ENCODE measurements at places on chromosomes 1 and 21.

- DNase-seq = no peak
Measured at GRCh38 chr1:239963856-239964255, 127.8 kb upstream of the FMN2 start.

GRCh38 chr21:33317145-33317544 lies 7.6 kb upstream of the IFNAR1 start:
- no peak for DNase-seq

DNA sequence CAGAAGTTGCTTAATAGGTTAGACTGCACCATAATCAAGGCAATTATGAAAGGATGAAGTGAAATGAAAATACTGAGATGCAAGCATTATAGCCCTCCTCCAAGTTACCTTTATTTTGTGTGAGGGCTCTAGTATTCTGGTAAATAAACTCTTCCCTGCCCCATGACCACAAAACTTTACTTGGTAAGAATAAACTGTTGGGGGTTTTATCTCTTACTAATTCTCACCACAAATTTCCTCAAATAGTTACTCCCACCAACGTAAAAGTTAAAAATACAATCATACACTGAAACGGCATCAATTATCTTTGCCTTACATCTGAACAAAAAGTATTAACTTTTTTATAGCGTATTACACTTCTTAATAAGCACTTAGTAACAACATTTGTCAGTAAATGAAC lies 29.5 kb downstream of the C21orf91 start:
- no peak for DNase-seq

- no peak for DNase-seq
Measured at GRCh38 chr21:40517646-40518045, 329.3 kb downstream of the DSCAM start.

Data from fibroblast of the conjunctiva (primary cell).